ENCODE measurements at places on chromosomes 2 and 18.

- peak; percentile 68 for DNase-seq
These were observed 176.0 kb upstream of the COL3A1 start for GRCh38 chr2:188798159-188798558.

DNA sequence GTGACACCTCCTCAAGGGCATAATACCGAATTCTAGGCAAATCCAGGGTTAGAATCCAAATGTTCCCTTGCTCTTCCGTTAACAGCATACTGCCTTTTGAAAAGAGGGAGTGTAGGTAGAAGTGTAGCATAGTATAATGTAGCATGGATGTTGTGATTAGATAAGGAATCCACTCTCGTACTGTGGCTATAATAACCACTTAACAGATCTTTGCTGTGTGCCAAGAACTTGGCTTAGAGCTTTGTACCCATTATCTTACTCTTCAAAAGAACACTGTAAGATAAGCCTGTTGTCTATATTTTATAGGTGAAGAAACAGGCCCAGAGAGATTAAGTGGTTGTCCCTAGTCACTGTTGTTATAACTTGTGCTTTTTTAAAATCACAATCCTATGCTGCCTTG lies 24.2 kb downstream of the WDR75 start:
- no peak for DNase-seq

GRCh38 chr2:222663479-222663878 lies 7.6 kb upstream of the FARSB start:
- no peak for DNase-seq

DNA sequence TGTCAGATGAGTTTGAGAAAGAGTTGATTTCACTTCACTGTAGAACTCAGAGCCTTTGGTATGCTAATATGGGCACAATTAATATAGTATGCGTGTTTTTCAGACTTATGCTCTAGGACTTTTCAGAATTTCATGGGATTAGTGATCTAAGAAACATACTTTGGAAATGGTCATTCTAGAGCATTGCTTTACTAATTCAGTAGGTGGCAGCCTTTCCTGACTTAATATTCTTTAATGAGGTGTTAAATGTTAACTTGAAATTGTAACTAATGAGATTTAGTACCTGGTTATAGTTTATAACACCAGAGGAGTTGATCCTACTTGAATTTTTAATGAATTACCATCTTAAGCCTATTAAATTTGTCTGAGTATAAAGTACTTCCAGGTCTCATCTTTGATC lies 28.4 kb downstream of the ACTR2 start:
- no peak for DNase-seq

DNA sequence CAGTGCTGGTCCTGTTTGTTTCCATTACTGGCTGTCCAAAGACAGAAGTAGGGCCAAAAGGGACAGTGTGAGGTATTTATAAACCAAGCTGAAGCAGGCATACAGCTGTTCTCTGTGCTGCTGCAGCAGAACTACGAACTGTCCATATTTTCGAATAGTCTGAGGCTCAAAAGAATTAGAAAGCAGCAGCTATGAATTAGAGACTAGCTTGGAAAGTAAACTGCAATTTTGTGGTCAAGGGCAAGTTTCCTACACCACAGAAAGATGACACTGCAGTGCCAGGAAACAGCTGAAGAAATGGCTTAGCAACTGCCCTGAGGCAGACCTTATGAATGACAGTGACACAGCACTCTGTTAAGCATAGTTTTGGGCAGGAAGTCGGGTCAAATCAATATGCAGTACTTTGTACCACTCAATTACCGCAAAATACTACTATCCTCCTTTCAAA lies 125.3 kb downstream of the TMEM131 start:
- DNase-seq, result peak; percentile 94

Measured in GM23248 (cell line).